ENCODE measurements at places on chromosomes 4 and X. TPM values are rescaled to one million over a fixed set of nuclear protein-coding genes. Genes with fewer than 3 reads are reported as not detected.
A peak's percentile ranks its signal among the peaks of the same experiment; 100 is the strongest.

DNA sequence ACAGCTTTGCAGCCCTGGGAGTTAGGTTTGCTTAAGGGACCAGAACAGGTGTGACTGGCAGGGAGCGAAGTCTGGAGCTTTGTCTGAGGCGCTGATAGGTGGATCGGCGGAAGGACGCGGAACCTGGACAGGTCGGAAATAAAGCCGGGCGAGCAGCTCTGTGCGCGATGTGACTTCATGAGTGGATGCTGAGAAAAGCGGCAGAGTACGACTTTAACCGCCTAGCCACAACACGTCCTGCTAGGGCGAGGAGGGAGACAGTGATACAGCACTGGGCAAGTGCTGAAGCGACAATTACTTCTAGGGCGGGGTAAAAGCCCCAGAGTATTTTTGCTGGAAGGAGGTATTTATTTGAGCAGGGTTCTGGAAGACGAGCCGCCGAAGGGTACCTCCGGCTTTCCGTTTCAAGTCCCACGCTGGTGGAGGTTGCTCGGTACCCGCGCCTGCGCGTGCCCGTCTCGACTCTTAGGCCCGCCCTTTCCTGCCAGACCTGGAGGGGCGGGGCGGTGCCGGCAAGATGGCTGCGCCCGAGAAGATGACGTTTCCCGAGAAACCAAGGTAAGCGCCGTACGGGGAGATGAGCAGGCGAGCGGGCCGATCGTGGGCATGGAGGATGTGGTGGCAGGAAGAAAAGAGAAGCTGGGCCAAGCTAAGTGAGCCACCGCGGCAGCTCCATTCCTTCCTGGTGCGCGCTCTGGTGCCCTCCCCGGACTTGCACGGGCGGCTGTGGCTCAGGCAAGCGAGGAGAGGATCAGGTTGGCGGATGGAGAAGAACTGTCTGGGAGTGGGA is at the start of gene ZRSR2:
Gene ZRSR2 (plus strand): TSS at position 506 of the 790 bp plus-strand sequence. CDS start 12 bp downstream, at position 518.
- DNase-seq, result peak; percentile 72

DNA sequence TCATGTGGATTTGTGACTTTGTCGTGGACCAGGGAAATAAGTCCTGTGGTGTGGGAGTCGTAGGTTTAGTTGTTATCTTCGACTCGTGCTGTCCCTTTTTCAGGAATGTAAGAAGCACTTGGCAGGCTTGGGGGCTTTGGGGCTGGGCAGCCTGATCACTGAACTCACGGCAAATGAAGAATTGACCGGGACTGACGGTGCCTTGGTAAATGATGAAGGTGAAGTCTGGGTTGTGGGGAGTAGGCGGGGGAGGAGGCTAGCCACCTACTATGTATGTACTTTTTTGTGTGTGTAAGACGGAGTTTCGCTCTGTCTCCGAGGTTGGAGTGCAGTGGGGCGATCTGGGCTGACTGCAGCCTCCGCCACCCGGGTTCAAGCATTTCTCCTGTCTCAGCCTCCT is 1.2 kb downstream of the TAF1 start:
- DNase-seq, result no peak

- no peak for DNase-seq
These were observed 433.8 kb downstream of the NAF1 start for GRCh38 chr4:162732876-162733275.

GRCh38 chrX:46866726-46867125 is 29.9 kb downstream of the RP2 start:
- no peak for DNase-seq

DNA sequence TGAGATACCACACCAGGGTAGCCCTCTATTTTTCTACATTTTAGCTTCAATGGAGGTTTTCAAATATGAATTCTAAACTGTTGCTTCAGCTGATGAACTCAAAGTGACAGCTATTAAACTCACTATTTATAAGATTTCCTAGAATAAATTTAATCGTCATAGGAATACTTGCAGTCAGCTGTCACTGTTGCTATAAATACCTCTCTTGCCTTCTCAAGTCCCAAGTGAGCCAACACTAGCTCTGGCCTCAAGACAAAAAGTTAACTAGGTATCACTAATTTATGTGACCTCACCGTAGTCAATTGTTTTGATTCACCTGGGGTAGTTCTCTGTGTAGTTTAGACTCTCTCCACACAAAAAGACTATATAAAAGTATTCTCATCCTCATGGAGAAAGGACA is 34.3 kb upstream of the PROM1 start:
- DNase-seq, result no peak

- DNase-seq, result no peak
These were observed 130.3 kb upstream of the GALNT7 start for GRCh38 chr4:173038192-173038896.

GRCh38 chr4:48315728-48316630 is 25.4 kb upstream of the SLAIN2 start:
- peak; percentile 72 for DNase-seq

GRCh38 chr4:76226418-76226817 is 12.8 kb upstream of the SCARB2 start:
- DNase-seq, result no peak

DNA sequence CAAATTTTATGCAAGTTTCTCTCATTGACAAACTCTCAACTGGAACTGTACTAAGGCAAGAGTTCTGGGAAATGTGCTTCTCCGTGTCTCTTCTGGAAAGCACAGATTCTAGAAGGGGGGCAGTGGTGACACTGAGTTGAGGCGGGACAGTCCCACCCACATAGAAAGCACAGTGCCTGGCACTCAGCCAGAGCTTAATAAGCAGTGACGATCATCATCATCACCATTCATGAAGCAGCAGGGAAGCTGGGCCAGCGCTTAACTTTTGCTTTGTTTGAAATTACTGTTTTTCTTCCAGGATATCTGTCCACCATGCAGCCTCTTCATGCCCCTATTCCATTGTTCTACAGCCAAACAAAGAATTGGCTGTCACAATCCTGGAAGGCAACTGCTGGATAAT is 60.3 kb downstream of the BEND2 start:
- no peak for DNase-seq

DNA sequence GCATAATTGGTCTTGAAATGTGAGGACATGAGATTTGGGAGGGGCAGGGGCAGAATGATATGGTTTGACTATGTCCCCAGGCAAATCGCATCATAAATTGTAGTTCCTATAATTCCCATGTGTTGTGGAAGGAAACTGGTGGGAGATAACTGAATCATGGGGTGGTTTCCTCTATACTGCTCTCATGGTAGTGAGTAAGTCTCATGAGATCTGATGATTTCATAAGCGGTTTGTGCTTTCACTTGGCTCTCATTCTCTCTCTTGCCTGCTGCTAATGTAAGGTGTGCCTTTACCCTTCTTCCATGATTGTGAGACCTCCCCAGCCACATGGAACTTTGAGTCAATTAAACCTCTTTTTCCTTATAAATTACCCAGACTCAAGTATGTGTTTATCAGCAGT is 2595.9 kb downstream of the PCDH7 start:
- no peak for DNase-seq

DNA sequence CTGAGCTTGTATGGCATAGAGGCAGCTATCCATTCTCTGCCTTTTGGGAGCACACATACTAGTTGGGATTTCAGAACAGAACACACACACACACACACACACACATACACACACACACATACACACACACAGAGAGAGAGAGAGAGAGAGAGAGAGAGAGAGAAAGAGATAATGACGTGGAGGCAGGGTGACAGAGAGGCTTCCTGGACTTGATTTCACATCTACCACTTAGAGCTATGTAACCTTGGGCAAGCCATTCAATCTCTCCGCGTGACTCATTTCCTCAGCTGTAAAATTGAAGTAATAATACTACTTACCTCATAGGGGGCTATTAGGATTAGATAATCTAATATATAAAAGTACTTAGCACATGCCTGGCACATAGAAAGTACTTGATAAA is 12.3 kb upstream of the GRIA3 start:
- peak; percentile 60 for DNase-seq

SYN1 gene
- total RNA-seq, result 0.12 TPM

ETDA gene
- total RNA-seq, result not detected

FREM3 gene
- not detected for total RNA-seq

ANK2 gene
- 7.0 TPM for total RNA-seq

STBD1 gene
- total RNA-seq, result 10.1 TPM
